ENCODE measurements at places on chromosomes 4 and X.

- DNase-seq: no peak
These were observed 85.7 kb downstream of the TEX13C start for GRCh38 chrX:125405339-125405738.

DNA sequence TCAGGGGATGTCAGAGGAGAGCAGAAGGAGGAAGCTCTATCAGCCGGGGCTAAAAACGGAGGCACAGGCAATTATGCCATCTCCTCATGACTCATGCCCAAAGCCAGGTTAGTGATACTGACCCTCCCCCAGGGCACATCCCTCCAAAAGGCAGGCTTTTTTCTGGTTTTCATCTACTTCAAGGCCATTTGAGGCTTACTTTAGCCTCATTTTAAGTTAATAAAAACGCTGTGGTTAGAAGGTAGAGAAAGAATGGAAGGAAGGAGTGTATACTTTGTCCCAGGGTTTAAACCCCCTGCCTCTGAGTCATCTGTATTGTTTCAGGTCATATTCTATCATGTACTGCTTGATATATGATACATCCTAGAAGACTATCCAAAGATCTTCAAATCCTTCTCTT, 89.7 kb upstream of the NDP start:
- no peak for DNase-seq

DNA sequence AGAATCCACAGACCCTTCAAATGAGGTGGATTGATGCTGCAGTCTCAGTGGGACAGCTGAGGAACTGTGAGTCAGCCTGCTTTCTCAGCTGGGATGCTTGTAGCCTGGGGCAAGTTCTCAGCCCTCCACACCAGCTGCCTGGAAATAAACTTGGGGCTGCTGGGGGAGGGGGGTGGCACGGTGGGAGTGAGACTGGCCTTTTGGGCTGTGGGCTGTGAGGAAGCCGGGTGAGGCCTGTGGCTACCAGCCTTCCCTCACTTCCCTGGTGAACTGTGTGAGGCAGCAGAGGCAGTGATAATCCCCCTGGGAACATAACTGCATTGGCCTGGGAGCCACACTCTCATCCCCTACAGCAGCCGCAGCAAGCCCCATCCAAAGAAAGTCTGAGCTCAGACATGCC, 114.5 kb upstream of the GUCY1A1 start:
- no peak for DNase-seq

- DNase-seq: no peak
These were observed 33.1 kb downstream of the ZNF275 start for GRCh38 chrX:153366878-153367538.

GRCh38 chr4:38582445-38582844, 81.6 kb upstream of the KLF3 start:
- DNase-seq: no peak

DNA sequence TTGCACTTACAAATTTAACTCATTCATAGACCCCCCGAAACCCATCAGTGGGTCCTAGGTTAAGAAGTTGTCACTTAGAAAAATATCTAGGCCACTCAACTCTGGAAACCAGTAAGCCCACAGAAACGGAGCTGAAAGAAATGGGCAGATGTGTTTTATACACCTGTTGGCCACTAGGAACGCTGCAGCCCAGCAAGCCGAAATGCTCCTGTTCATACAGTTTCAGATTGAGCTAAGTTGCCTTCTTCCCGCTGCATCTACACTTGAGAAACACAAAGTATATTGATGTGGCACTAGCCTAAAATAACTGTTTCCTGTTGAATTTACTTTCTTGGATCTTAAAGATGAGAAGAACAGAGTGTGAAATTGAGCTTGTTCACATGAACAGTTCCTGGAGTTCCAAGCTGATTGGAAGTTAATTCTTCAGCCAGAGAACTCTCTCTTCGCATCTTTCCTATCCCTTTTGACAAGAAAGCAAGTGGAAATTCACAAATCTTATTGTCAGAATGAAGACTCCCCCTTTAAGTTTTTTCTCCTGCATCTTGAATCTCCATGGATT, 174.1 kb downstream of the RBMX2 start:
- DNase-seq: peak; percentile 17

GRCh38 chr4:85607624-85608023, 132.7 kb downstream of the ARHGAP24 start:
- DNase-seq: no peak

GRCh38 chrX:110588164-110588563, 207.5 kb downstream of the CHRDL1 start:
- DNase-seq: no peak

- DNase-seq: no peak
These were observed 77.2 kb downstream of the SNX25 start for GRCh38 chr4:185286571-185286970.

DNA sequence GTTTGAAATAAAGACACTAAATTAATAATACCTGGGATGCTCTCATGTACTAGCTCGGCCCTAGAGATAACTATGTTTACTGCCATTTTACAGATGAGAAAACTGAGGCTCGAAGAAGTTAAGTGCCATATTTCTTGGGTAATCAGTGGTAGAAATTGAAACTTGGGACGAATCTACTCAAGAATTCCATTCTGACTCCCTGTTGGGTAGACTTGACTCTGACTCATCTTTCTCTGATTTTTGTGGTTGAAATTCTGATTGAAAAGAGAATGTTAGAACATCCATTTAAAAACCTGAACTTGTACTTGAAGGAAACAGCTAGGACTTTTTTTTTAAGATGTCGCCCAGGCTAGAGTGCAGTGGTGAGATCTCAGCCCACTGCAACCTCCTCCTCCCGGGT, 50.1 kb upstream of the NSUN7 start:
- no peak for DNase-seq

GRCh38 chrX:4909348-4909747, 1195.9 kb upstream of the PRKX start:
- DNase-seq: no peak

DNA sequence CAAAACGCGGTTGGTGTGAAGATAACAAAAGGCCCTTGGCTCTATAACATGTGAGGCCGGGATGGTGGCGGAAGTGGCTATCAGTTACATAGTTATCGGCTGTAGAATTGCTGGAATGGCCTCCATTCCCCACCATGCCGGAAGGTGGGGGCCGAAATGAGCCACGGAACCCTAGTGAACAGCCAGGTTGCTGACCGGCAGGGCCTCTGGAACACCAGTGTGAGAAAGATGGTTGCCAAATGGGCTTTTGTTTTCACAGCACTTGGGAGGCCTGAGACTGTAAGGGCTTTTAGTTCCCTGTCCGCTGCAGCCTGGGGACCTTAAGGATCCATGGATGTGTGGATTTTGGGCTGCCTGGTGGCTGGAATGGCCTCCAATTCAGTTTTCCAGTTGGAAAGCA, 23.3 kb upstream of the ARX start:
- no peak for DNase-seq

DNA sequence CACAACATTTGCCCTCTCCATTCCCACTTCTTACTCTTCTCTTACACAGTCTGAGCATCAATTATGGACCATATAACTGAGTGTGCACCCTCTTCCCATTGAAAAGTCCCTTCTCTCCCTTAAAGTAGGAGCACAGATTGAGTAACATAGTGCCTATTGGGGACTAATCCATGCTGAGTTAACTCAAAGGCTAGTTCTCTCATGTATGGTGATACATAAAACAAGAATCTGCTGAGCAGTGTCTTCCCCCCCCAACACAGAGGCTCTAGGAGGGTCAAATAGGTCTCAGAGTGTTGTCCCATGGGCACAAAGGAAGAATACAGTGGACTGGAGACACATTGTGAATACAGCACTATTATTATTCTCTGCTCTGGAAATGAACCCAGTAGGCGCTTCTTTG, 274.6 kb upstream of the BOD1L1 start:
- DNase-seq: no peak

GRCh38 chrX:1535241-1536041, 1.5 kb downstream of the P2RY8 start:
- no peak for DNase-seq

DNA sequence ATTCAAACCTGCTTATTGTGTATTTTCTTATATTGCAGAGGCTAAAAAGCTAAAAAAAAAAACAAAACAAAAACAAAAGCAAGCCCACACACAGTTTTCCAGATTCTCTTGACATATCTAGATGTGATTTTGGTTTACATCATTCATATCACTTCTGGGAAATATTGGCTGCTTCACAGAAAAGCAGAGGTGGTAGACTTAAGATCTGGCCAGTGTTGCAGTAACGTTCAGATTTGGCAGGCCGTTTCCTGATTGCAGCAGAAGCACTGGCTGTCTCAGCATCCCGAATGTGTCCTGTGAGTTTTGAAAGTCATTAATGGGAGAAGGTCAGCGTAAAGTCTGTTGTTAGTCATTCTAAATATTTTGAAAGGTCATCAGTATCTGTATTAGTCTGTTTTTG, 2062.0 kb downstream of the ARAP2 start:
- no peak for DNase-seq

All from hippocampal formation (tissue), 2 donors.